ENCODE measurements at places on chromosomes 4 and X. TPM values are rescaled to one million over a fixed set of nuclear protein-coding genes. Genes with fewer than 3 reads are reported as not detected.

DNA sequence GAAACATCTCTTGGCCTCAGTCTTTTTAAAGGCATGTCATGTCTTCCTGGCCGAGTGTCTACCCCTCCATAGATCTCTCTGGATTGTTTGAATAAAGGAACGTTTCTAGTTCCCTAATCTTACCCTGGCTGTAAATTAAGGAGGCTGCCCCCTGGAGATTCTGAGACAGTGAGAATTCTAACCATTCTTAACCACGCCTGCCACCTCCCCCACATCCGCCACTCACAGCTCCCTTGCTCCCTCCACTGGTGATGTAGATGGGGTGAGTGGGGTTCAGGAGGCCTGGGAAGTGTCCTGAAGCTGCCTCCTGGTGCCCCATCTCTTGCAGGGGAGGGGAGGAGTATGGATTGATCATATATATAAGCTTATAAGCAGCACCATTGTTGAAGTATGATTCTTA is 48.0 kb upstream of the TRIM2 start:
- DNase-seq, result no peak

- DNase-seq, result peak; percentile 70
These were observed 125.4 kb downstream of the PDLIM5 start for GRCh38 chr4:94577136-94577535.

DNA sequence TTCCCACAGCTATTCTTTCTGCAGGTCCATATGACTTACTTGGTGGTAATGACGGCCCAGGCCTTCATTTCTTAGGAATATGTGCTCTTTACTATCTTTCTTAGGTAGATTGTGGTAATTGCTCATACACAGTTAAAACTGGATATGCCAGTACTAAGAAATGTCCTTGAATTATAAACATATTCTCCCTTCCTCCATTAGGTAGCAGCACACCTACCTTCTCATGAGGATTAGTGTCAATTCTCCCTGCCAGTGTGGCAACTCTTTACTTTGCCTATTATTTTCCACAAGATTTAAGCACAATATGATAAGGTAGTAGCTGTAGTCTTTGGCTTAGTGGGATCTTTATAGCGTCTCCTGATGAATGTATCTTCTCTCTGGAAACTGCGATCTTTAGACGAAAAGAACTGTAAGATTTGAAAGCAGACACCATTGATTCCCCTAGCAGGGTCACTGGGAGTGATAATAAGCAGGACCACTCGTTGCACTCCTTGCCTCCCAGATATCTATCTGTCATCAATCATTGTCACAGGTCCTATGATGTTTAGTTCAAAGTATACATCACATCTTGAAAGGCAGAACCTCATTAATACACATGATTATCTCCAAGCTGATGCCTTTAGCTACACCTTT is 1240.7 kb downstream of the C4orf33 start:
- DNase-seq, result peak; percentile 1

GRCh38 chr4:163447481-163447880 is 26.1 kb downstream of the TKTL2 start:
- no peak for DNase-seq

GRCh38 chrX:7996414-7996813 is 69.2 kb upstream of the PNPLA4 start:
- DNase-seq, result peak; percentile 37

- DNase-seq, result no peak
These were observed 59.5 kb downstream of the CLDN22 start for GRCh38 chr4:183260491-183261151.

- peak; percentile 47 for DNase-seq
These were observed 262.2 kb upstream of the INTU start for GRCh38 chr4:127370604-127371003.

TMEM35A gene
- total RNA-seq, result 3.5 TPM

ENPEP gene
- 0.15 TPM for total RNA-seq

NAP1L2 gene
- 0.62 TPM for total RNA-seq

AADAT gene
- total RNA-seq, result 0.30 TPM

TMEM271 gene
- total RNA-seq, result not detected

Measured in M059J (cell line).